ENCODE measurements at places on chromosomes 13 and 19.

DNA sequence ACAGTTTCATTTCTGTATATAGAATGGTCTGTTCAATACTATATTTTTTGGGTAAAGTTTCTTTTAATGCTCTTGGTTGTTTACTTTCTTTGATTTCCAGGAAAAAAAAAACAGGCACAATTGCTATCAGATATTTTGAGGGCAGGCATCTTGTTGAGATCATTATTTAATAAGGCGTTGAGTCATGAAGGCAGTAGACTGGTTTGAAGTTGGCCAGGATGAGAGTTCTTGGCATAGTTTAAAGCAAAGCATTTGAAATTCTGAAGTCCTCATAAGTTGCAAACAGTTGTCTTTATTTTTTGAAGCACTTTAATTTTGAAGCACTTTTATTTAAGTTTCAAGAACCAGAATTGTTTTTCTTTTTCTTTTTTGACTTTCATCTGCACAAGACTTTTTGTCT lies 2.6 kb upstream of the ZNF175 start:
- no peak for DNase-seq

DNA sequence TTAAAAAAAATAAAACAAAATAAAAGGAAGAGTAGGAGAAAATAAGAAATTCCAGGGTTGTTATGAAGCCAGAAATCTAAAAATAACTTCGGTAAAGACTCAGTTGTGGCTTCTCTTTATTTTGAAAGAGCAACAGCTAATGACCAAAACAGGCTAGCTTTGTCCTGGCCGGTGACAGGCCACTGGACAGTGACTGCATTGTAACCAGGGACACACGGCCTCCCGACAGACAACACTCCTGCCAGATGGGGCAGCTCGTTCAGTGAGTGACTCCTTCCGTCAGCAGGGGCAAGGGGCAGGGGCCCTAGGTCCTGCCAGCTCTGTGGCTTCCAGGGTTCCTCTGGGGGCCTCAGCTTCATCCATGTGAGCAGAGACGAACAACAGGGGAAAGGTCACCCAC lies 173.4 kb downstream of the KATNAL1 start:
- no peak for DNase-seq

DNA sequence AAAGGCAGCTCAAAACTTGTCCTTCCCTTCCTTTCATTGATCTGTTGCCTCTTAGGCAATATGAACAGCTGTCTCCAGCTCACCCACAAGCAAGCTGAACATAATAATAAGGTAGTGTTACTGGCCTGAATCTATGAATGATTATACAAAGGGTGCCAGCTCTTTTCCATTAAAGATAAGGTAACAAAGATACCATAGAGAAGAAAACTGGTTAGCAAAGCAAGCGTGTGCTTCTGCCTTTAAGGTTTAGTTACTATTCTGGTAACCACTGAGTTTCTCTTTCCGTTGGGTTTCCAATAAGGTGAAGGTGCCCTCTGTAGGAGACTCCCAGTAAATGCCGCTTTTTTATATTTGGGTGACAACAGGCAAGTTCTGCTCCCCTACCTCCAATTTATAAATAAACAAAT lies 12.1 kb upstream of the DACH1 start:
- DNase-seq, result no peak

- no peak for DNase-seq
These were observed 49.8 kb upstream of the TDRD3 start for GRCh38 chr13:60347174-60347573.

DNA sequence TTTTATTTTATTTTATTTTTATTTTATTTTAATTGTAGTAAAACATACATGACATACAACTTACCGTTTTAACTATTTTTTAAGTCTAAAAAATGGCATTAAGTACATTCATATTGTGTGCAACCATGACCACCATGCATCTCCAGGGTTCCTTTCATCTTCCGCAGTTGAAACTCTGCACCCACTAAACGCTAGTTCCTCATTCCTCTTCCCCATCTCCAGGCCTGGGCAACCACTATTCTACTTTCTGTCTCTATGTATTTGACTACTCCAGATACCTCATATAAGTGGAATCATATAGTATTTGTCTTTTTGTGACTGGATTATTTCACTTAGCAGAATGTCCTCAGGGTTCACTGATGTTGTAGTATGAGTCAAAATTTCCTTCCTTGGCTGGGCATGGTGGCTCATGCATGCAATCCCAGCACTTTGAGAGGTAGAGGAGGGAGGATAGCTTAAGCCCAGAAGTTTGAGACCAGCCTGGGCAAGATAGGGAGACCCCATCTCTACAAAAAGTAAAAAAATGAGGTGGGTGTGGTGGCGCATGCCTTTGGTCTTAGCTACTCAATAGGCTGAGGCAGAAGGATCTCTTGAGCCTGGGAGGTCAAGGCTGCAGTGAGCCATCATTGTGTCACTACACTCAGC lies 55.7 kb upstream of the ZNF507 start:
- no peak for DNase-seq

- DNase-seq, result no peak
These were observed 27.7 kb upstream of the MBNL2 start for GRCh38 chr13:97194479-97194878.

DNA sequence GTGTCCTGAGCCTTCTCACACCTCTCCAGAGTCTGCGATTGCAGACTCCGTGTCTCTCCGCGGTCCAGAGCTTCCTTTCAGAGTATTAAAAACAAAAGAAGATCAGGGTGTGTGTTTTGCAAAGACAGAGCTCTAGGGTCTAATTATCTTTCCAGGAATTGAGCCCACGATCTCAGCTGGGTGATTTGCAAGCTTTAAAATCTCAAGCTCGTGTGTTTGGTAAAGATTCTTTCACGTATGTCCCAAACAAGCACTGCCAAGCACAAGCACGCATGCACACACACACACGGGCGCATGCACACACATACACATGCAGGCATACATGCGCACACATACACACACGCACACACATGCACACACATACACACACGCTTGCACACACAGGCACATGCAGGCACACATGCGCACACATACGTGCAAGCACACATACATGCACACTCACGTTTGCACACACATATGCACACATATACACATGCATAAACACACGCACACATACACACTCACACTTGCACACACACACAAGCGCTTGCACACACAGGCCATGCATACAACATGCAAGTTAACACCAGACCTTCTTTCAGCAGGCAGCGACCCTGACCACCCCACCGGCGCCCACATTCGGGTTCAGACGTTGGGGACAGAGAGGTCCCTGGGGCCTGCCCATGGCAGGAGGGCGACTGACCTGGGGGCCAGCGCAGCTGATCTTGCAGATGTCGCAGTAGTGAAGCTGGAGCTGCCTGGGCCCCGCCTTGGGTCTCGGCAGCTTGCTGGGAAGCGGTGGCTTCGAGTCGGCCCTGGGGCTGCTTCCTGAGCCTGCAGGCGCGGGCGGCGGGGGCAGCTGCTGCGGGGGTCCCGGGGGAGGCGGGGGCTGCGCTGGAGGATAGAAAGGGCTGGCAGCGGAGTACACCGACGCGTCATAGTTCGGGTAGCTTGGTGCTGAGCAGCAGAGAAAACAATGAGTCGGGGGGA lies 37.9 kb downstream of the ZFR2 start:
- DNase-seq, result no peak

DNA sequence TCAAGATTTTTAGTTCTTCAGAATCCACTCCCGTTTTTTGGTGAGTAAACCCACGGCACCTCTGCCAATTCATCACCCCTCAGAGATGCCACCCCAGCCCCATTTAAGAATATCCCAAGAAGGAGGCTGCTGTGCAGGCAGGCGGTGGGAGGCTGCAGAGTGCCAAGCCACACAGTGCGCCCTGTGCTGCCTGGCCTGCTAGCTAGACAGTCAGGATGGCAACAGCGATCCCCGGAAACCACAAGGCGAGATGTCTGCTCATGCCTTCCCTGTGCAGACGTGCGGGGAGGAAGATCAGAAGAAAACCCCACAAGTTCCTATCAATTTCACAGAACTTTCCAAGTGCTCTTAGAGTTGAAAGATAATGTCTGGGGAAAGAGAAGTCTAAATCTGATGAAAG lies 64.8 kb upstream of the GPR183 start:
- no peak for DNase-seq

All from activated CD8-positive, alpha-beta memory T cell treated with anti-CD3 and anti-CD28 coated beads for 4 hours (primary cell).